ENCODE measurements at places on chromosomes 2 and 18.

- no peak for DNase-seq
Observed at GRCh38 chr18:21684731-21685130, 19.8 kb downstream of the ABHD3 start.

DNA sequence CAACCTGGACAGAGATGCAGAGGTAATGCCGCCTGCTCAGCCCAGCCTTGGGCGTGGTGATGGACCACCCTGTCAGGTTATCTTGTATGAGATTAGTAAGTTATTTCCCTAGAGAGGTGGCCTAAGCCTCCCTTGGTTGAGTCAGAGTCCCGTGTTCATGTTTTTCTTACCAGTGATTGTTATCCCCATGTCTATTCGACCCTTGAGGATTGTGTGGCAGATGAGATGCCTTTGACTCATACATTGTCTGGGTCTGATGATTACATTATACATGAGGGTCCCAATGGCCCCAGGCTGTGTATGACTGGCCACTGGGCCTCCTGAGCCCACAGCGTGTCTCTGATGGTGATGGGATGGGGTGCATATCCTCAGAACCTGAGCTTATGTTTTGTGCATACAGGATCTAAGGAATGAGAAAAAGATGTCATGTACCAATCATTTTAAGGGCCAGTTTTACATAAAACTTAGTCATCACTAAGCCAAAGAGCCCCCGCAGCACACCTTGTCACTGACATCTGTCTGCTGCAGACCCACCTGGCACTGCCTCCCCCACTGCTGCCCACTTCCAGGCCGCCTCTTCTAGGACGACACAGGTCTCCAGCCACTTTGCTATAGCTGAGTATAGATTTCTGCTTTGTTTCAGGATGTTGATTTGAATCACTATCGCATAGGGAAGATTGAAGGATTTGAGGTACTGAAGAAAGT, 7.7 kb downstream of the PPP1R7 start:
- DNase-seq: no peak

- DNase-seq: no peak
Observed at GRCh38 chr2:60366135-60366712, 187.2 kb downstream of the BCL11A start.

DNA sequence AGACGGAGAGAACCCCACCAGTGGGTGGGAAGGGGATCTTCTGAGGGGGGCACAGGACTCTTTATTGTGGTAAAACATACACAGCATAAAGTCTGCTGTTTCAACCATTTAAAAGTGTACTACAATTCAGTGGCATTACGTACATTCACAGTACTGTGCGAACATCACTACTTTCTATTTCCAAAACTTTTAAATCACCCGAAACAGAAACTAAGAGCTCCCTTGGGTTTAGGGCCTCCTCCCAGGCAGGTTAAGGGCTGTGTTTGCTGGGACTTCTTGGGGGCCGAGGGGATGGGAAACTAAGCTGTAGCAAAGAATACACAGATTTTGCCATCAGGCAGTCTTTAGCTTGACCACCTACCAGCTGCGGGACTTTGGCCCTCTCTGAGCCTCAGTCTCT, 242.0 kb downstream of the HAUS1 start:
- DNase-seq: no peak

DNA sequence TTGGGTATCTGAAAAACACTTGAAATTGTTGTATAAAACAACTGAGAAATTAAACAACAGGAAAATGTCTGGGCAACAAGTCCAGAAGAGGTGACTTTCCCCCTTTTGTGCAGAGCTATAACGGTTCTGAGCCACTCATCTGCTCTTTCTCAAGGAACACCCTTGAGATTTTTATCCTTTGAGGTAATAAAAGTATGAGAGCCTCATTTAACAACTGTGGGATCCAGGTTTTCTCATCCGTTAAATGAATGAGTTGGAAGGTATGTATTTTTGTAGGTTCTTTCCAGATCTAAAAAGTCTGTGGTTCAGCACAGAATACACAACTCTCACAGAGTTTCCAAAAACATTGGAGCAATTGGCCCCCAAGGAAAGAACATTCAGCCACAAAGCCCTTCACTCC, 93.0 kb downstream of the ANKRD44 start:
- no peak for DNase-seq

DNA sequence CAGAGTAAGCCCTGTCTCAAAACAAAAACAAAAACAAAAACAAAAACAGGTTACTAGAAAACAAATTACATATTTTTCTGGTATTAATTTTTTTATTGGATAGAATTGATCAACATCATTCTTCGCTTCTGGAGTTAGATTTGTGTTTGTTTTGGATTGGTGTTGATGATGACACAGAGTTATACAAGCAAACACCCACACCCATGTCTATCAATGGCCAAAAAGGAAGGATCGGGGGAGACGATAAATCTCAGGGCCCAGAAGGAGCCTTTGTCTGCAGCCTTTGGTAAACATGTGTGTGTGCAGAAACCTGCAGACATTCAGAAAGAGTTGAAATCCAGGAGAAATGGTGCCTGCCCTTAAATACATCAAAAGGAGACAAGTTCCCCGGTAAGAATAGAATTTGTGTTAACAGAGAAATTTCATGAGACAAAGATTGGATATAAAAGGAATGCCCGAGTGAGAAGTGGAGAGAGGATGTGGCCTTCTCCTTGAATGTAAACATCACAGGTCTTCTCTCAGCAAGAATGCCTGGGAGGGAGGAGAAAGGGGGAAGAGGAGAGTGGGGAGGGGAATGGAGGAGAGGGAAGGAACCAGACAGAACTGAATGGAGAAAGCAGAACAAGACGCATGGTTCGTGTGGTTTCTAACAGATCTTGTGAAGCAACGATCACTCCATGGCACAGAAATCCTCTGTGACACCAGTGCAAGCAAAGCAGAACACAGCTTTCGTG, 40.4 kb upstream of the TMEM178A start:
- no peak for DNase-seq

GRCh38 chr2:102074152-102074783, 68.3 kb upstream of the IL1R1 start:
- no peak for DNase-seq

DNA sequence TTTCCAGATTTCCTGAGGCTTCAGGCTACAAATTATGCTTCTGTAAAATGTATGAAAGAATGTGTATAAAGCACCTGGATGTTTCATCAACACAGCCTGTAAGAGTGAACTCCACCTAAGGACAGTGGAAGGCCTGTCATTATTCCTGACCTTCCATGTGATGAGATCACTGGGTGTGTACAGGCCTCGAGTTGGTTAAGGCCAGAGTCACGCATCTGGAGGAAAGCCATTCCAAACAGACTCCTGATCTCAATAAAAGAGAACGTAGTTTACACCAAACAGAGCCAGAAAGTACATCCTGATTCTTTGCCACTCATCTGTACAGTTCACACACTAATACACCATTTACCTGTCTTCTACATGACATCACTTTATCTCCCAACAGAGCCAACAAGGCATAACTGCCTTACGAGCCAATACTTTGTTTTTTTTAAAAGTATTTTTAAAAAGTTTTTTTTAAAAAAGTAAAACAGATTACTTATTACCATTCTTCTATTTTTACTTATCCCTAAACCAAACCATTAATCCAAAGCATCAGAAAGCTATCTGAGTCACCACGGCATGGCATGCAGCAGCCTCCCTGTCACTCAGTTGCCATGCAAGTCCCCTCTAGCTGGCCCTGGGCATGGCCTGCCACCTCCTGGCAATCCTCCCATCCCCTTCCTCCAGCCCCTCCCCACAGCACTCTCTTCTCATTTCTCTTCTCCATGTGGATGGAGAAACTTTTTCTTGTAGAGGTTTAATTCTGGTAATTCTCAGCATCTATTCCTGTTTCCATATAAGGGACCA, 78.8 kb upstream of the TFCP2L1 start:
- no peak for DNase-seq

DNA sequence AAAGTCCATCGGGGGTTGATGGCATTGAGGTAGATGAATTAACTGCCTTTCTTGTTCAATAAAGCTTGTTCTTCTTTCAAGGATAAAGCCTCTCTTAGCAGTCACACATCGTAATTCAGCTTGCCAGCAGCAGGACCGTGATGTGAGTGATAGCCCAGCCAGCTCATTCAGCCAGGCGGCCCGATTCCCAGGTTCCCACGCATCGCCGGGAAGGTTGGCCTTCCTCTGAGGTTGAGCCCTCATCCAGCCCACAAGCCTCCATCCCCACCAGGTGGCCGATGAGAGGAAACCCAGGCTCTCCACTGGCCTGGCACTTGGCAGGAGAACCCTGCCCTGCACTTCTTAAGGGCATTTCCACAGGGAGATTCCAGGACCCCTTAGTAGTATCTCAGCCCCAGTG, 4.7 kb downstream of the AGAP1 start:
- no peak for DNase-seq

DNA sequence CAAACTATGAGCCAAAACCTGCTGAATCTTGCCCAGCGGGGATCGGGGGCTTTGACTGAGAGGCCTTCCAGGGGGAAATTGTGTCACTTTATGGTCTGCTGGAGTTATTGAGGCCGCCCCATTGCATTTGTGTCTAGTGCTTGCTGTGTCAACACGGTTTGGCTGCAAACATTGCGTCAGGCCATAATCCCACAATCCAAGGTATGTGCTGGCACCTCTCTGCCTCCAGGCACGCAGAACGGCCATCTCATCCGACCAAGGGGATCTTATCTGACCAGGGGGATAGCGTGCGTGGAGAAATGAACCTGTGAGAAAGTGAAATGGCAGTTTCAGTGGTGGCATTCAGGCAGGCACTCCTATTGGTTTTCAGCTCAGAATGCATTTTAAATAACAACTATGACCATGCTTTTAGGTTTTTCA, 18.1 kb upstream of the LYPD6B start:
- DNase-seq: no peak

DNA sequence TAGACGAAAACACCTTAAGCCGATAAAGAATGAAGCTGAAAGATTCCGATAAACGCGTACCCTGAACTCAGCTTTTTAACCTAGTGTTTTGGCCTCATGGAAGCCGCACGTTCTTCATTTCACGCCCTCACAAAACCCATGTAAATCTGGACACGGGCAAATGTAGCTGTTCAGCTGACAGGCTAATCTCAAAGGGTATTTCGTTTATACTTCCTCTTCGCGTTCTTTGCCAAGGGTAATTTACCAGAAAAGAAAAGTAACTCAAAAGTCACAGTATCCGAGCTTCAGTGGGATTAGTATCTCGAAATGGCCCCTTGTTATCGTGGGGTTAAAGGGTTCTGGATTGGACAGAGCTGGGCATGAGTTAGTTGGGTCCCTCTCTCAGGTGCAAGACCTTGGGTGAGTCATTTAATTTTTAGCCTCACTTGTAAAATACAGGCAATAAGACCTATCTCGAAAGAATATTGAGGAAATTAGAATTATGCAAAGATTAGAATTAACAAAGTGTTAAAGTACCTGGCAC, 22.0 kb upstream of the STPG4 start:
- no peak for DNase-seq

GRCh38 chr2:64629875-64630274, 23.8 kb downstream of the SERTAD2 start:
- no peak for DNase-seq

GRCh38 chr18:31738460-31739407, 21.9 kb downstream of the SLC25A52 start:
- no peak for DNase-seq

GRCh38 chr2:47051562-47051961, 103.5 kb downstream of the STPG4 start:
- DNase-seq: no peak

- DNase-seq: no peak
Observed at GRCh38 chr18:28175150-28175929, 1.6 kb downstream of the CDH2 start.

DNA sequence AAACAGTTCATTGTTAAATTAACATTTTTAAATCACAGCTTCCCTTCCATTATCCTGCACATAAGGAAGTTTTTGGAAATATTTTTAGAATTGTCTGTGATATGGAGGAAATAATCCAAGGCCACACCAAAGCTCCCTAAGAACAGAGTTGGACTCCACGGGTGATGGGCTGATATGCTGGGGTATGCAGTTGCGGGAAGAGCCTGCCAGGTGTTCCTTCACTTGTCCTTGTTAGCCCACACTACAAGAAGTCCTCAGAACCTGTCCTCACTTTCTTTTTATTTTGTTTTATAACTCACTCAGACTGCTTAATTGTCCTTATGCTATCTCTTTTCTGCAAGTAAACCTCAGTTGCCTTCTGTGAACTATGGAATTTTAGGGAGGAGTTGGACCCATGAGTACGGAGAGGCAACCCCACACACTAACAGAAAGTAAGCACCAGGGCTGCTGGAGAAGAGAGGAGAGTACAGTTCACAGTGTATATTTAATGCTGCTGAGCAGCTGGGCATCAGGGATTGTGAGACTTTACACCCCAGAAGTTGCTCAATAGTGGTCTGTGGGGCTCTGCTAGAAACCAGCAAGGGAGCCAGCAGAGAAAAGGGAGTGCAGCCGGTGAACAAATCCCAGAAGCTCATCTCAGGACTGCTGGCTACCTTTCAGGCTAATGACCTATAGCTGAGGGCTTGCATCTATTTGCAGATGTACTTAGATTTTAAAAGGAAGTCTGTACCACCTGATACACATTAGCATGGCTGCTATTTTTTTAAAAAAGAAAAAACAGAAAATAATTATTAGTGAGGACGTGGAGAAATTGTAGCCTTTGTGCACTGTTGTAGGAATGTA, 280.1 kb upstream of the STON1 start:
- no peak for DNase-seq

DNA sequence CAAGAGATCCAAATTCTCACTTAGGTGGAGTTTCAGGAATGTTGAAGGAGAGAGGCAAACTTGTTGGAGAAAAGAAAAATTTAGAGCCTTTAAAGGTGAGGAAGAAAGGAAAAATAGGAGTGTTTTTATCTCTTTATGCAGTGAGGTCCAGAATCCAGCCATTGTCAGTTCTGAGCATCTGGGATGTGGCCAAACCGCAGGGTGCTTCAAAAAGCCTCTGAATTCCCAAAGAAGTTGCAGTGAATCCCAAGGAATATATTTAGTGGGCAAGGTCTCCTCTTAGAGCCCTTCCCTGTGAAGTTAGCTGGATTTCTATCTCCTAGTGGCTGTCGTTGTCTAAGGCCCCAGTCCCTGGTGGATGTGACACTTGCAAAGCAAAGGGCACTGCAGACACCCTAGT, 51.2 kb downstream of the MTCL1 start:
- no peak for DNase-seq

GRCh38 chr2:62999905-63000304, 50.7 kb upstream of the OTX1 start:
- no peak for DNase-seq

DNA sequence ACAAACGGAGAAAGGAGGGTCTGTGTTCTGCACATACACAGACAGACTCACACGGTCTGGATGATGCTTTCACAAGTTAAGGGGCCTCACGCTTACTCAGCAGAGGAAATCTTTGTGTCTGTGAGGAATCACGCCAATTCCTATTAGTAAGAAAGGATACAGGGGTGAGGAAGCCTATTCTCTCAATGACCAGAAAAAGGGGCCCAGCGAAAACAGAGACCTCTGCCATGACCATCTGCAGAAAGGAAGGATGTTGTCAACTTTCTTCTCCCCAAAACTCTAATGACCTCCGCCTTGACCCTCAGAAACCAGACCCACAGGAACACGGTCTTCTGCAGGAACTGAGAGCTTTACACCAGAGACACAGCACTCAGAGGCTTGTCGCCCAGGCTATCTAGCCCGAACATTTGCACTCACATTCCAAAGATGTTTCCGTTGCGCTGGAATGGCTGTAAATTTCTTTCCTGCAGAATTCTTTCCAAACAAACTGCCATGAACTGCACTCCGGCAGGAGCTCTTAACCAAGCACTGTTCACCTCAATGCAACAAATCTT, 186.3 kb downstream of the TCF4 start:
- no peak for DNase-seq

- no peak for DNase-seq
Observed at GRCh38 chr2:74845991-74846390, 12.1 kb downstream of the HK2 start.
